ENCODE measurements at places on chromosomes 3 and 15. TPM values are rescaled to one million over a fixed set of nuclear protein-coding genes. Genes with fewer than 3 reads are reported as not detected.

Gene PRR20G
- not detected for total RNA-seq

Gene PDZRN3
- 35.5 TPM for total RNA-seq

Gene FBXW12
- total RNA-seq: 1.8 TPM

Gene TF
- 9.2 TPM for total RNA-seq

Gene CLDN18
- not detected for total RNA-seq

Gene TGFBR2
- total RNA-seq: 9.9 TPM

Gene DUOX1
- total RNA-seq: under 0.01 TPM

Gene NRG4
- total RNA-seq: 1.8 TPM

Gene APPL1
- total RNA-seq: 141 TPM

Gene RASL12
- 6.2 TPM for total RNA-seq

Gene AGBL1
- 3.0 TPM for total RNA-seq

Gene SOX14
- 1.4 TPM for total RNA-seq

Gene CCDC50
- 72.0 TPM for total RNA-seq

Gene SRGAP3
- 106 TPM for total RNA-seq

Gene SPINK8
- not detected for total RNA-seq

Gene FAM131A
- 62.5 TPM for total RNA-seq

Gene CD200R1
- total RNA-seq: 0.69 TPM

Gene PHLDB2
- total RNA-seq: 5.8 TPM

Gene KLF15
- 6.7 TPM for total RNA-seq

Gene CCDC174
- 14.5 TPM for total RNA-seq

Gene CCDC191
- total RNA-seq: 10.6 TPM

Gene ZNF148
- total RNA-seq: 81.4 TPM

Gene MKRN3
- total RNA-seq: 23.8 TPM

Gene ZPLD1
- total RNA-seq: 0.46 TPM

Gene SLC6A6
- 12.5 TPM for total RNA-seq

Gene THSD4
- total RNA-seq: 4.6 TPM

Gene VILL
- total RNA-seq: 7.6 TPM

Gene ONECUT1
- total RNA-seq: 4.6 TPM

Gene EIF1B
- total RNA-seq: 40.1 TPM

Gene SCG3
- total RNA-seq: 52.6 TPM

Gene IQCF5
- not detected for total RNA-seq

Gene FOXB1
- total RNA-seq: 2.1 TPM
